ENCODE measurements at places on chromosomes 13 and 19.
A peak's percentile ranks its signal among the peaks of the same experiment; 100 is the strongest.

DNA sequence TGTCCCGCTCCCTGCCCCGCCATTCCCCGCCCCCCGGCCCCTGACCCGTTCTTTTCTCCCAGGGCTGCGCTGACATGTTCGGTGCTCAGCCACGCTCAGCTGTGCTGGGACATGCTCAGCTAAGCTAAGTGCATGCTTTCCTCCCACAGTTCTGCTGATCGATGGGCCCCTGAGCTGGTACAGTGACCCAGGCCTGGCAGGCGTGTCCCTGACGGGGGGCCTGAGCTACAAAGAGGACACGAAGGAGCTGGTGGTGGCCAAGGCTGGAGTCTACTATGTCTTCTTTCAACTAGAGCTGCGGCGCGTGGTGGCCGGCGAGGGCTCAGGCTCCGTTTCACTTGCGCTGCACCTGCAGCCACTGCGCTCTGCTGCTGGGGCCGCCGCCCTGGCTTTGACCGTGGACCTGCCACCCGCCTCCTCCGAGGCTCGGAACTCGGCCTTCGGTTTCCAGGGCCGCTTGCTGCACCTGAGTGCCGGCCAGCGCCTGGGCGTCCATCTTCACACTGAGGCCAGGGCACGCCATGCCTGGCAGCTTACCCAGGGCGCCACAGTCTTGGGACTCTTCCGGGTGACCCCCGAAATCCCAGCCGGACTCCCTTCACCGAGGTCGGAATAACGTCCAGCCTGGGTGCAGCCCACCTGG lies 3.7 kb downstream of the TNFSF9 start:
- no peak for DNase-seq

GRCh38 chr13:112092453-112092852 lies 25.5 kb downstream of the SOX1 start:
- no peak for DNase-seq

GRCh38 chr19:3743486-3743885 lies 18.0 kb downstream of the APBA3 start:
- DNase-seq: no peak

DNA sequence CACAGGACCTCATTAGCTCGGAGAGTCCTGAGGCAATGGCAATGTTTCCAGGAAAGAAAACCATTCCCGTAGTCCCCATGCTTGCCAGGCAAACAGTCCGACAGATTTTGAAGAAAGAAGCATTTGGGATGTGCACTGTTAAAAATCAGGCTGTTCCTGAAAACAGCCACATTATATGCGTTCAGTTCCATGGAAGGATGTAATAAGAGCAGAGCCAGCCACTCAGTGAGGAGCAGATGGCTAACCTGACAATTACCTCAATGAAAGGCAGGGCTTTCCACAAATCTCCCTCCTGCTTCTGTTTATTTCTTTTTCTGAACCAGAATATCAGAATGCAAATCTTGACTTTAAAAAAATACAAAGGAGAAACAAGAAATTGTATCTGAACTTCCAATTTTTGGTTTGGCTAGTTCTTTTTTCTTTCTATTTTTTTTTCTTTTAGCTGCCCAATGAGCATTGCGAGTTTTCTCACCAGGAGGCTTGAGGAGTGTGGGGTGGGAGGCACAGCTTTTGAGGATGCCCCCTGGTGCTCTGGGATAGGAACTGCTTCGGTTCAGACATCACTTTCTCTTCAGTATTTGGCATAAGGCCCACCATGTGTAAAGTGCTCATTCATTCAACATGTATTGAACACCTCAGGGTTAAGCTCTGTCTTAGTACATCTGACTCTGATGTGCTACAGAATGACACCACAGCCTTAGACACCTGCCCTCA lies 124.2 kb downstream of the TBC1D4 start:
- DNase-seq: peak; percentile 30

DNA sequence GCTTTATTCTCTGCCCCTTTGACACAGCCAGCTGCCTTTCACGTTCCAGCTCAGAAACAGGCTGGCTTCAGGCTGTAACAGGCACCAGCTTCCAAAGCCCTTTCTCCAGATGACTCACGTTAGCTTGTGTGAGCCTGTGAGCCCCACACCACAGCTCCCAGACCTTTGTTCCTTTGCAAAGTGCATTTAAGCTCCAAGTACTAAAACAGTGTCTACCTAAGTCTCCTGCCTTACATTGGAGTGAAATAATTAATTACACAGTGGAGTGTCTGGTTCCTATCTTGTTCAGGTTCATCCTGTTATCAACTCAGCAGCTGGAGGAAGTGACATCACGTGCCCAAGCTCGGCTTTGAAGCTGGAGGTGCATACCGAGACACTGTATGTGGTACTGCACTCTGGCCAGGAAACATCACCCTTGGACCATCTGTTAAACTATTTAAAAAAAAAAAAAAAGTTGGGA lies 475.8 kb downstream of the FOXO1 start:
- peak; percentile 47 for DNase-seq

DNA sequence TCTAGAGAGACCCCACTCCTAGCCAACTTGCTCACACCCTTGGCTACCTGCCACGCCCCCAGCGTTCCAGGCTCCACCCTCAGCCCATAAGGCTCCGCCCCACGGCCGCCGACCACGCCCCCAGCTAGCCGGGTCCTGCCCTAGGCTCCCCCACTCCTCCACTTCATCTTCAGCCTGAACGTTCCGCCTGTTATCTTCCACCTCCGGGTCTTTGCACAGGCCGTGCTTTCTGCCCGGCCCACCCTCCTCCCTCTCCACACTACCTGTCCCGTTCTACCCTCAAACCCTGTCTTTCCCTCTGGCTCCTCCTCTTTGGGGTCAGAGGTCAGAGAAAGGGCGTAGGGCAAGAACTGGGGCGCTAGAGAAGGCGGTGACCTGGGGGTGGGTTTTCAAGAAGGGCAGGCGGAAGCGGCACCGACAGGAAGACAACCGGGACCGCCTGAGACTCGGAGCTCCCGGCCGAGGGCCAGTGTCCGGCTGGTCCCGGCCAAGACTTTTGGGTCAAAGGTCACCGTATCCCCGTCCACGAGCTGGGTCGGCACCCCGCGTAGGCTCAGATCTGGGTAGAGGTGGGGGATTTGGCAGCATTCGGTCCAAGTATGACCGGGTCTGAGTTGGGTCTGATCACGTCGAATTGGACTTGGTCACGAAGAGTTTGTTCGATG lies 2.2 kb downstream of the PDE4C start:
- DNase-seq: no peak

- no peak for DNase-seq
Measured at GRCh38 chr13:107743983-107744382, 471.4 kb downstream of the LIG4 start.

DNA sequence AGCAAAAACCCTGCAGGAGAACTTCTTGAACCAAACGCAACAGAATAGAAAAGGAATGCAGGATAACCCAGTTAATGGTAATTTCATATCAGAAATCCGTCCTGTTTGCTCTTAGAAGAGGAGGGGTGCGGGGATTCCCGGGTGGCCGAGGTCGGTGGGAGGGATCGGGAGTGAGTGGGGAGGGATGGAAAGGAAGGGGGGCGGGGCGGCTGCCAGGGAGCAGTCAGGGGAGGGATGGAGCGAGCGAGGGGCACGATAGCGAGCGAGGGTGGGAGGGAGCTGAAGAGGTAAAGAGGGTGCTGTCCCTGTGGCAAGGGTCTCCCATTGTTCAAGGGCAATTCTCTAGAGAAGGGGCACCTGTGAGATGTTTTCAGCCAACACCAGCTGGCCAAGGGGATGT lies 26.5 kb downstream of the CD177 start:
- DNase-seq: no peak

DNA sequence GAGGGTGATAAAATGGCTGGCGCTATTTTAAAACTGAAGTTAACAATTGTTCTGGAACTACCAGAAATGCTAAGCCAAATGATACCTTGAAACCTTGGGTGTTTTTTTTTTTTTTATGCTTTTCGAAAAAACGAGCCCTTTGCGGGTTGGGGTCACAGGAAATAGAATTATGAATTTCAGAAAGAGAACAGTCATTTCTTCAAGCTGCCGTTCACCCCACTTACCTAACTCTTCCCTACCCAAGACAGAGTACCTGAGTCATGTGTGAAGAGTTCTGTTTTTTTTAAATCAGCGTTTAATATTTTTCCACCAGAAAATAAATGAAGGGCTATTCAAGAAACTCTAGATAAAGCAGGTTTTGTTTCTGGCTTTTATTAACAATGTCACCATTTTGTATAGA lies 35.3 kb downstream of the KLF2 start:
- no peak for DNase-seq

GRCh38 chr13:29156136-29156535 lies 336.0 kb downstream of the MTUS2 start:
- DNase-seq: no peak

GRCh38 chr19:2495651-2496316 lies 19.9 kb downstream of the GADD45B start:
- no peak for DNase-seq

DNA sequence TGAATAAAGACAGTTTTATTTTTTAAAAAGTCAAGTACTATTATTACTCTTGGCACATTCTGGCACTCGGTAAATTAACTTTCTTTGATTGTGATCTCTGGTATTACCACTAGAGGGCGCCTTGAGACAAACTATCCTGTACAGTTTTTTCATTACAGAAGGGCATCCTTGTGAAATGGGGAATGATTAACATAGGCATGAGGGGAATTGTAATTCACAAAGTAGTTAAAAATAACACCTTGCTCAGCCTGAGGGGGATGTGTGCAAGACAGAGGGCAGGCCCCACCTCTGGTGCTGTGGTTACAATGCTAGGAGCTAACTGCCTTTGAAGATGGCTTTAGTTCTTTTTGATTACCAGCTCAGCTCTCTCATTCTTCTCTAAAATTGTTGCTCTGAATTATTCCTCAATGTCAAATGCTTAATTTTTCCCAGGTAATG lies 24.2 kb upstream of the C1QTNF9B start:
- DNase-seq: no peak

DNA sequence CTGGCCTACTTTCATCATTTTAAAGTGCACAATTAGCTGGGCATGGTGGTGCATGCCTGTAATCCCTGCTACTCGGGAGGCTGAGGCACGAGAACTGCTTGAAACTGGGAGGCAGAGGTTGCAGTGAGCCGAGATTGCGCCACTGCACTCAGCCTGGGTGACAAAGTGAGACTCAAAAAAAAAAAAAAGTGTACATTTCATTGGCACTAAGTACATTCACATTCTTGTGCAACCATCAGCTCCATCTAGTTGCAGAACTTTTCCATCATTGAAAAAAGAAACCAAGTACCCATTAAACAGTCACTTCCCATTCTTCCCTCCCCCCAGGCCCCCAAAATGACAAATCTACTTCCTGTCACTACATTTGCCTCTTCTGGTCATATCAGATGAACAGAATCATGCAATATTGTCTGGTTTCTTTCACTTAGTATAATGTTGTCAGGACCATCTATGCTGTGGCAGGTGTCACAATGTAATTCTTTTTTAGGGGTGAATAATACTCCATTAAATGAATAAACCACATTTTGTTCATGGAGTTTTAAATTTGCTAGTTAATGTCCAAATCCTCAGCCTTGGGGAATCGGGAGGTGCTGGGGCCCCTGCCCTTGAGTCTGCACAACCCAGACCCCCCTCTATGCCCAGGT lies 7.4 kb upstream of the SIGLEC11 start:
- no peak for DNase-seq

DNA sequence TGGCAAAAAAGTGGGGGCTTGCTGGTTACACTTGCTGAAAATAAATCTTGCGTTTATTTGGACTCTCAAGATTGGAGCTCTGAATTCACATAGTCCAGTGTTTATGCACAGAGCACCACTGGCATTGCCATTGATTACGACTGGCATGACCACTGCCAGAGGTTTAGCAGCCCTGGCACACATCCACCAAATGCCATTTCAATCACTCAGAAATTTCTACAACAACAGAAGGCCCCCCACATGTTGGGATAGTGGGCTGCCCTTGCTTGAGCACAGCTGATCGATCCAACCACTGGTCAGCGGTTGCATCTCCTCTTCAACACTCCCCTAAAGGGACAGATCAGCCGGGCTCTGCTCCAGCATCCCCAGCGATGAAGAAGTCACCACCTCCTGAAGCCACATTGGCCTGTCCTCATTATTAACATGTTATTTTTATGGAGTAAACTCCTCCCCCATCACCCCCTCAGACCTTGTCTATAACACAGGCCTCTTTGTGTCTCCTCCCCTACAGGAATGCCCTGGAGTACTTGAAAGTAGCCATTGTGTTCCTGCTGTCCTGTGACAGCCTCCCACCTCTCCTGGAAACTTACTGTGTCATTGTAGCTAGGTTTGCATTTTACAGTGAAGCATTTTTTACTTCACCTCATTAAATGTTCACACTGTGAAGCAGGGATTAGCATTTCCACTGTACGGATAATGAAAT lies 51.3 kb downstream of the CDADC1 start:
- DNase-seq: no peak

GRCh38 chr13:40508127-40508526 lies 158.3 kb downstream of the FOXO1 start:
- no peak for DNase-seq

GRCh38 chr19:18754501-18754900 lies 36.6 kb downstream of the COMP start:
- no peak for DNase-seq

DNA sequence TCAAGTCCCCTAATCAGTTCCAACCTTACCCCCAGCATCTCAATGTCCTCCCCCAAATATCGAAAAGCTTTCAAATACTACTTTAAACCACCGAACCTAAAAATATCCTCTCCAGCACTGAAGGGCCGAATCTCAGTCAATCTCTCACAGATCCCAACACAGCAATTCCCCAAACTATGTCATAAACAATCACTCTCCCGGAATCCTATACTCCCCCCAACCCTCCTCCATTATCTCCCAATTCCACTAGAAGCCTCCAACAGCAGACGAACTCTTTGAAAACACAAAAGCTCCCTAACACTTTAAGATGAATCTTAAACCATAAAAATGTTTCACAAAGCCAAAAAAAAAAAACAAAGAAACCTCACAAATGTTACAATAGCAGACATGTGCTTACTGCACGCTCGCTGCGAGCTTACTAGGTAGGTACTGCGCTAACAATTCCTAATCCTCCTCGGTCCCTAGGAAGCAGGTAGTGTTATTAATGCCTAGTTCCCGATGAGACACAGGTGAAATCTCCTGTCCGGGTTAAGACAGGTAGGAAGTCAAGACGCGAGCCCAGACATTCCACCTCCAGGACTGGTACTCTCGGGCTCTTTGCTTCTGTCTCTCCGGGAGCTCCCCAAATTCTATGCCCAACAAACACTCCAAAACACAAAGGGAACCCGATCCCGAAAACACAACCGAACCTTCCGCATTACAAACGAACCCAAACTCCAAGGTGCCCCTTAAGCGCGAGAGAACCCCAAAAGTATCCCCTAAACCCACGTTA lies 14.2 kb downstream of the FBXO46 start:
- no peak for DNase-seq

DNA sequence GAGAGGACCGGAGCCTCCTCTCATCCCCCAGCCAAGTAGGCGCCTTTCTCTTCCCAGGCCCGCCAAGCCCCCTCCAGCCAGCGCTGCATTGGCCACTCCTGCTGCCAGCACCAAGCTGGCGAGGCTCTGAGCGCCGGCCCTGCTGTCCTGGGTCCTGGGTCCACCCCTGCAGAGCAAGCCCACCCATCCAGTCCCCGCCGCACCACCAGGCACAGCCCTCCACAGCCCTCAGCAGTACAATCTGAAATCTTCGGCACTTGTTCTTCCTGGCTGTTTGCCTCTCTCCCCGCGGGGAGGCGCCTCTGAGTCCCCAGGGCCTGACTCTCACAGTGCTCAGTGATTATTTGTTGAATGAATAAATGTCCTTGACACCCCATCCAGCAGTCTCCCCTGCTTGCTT lies 236.4 kb upstream of the SGCG start:
- DNase-seq: no peak
